ENCODE measurements at places on chromosomes 3 and 15.
A peak's percentile ranks its signal among the peaks of the same experiment; 100 is the strongest.

DNA sequence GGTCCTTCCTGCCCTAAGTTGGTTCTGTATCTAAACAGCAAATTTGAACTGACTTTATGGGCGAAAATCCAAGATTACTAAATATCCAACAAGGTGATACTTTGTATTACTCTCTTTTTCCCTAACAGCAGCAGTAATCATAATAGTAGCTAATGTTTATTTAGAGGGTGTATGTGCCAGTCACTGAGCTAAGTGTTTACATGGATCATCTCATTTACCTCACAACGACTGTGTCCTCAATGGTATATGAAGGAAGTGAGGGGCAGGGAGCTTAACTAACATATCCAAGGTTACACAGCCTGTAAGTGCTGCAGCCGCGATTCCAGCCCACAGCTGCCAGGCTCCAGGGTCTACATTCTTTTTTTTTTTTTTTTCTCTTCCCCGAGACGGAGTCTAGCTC, 10.3 kb upstream of the LRRC34 start:
- DNase-seq, result no peak

DNA sequence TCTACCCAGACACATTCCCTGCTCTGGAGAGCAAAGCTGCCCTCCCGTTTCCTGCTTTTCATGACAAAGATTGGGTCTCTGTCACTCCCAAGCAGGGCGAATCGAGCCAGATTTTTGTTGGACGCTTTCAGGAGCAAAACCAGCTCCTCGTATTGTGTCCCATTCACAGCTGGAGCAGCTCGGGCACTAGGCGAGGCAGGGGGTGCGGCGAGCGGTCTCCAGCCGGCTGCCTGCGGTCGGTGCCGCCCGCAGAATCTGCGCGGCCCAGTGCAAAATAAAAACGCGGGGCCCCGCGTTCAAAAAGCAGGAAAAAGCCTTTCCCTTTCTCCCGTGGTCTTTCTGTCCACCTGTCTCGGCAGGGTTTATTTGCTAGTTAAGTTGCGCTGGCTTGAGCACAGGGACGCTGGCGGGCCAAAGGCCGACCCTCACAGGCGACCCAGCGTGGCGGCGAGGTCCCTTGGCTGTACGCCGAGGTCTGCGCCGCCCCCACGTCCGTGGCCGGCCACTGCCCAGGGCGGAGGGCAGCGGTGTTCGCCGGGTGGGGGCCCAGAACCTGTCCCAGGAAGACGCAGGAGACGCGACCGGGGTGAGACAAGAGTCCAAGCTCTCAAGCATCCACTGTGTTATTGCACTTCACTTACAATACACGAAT, 71.2 kb downstream of the CYP19A1 start:
- DNase-seq, result no peak

DNA sequence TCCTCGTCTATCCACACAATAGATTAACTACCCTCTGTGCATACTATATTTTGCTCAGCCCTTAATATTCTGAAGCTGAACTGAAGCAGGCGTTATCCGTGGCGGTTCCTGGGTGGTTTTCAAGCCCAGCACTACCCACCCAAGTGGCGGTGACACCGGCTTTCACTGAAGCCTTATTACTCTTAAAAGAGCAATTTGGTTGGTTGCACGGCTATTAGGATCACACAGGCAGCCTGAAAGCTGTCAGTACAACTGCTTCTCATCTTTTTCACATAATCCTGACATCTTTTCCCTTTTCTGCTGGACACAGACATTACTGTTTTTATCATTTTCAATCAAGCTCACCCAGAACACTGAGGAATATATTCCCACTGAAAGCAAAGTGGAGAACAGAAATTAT, 525.3 kb upstream of the ZNF717 start:
- no peak for DNase-seq

DNA sequence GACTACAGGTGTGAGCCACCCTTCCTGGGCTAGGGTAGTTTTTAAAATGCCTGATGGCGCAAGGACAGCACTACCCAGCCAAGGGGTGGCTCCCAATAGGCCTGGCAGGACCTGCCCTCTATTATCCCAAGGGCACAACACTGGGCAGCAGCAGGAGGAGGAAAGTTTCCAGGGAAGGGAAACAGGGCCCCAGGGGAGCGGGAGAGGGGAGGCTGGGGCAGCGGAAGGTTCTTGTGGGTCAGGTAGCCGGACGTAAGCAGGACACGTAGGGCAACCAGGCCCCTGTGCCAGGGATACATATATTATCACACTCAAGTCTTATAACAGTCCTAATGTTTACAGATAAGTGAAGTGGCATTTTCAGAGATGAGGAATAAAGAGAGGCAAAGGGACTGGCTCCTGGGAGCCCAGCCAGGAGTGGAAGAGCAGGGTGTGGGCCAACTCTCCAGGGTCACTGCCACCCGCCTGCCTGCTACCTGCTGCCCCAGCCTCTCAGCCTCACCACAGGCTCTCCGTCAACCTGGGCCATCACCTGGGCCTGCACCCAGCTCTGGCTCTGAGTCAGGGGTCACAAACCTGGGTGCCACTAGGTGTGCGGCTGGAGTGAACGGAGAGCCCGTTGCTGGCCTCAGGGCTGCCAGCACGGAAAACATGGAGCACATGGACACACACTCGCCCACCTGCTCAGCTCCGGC, 73.2 kb upstream of the SNRPA1 start:
- DNase-seq, result no peak

- DNase-seq, result peak; percentile 48
These were observed 68.1 kb downstream of the SLC6A1 start for GRCh38 chr3:11060500-11061251.
